ENCODE measurements at places on chromosomes 7 and 10.

DNA sequence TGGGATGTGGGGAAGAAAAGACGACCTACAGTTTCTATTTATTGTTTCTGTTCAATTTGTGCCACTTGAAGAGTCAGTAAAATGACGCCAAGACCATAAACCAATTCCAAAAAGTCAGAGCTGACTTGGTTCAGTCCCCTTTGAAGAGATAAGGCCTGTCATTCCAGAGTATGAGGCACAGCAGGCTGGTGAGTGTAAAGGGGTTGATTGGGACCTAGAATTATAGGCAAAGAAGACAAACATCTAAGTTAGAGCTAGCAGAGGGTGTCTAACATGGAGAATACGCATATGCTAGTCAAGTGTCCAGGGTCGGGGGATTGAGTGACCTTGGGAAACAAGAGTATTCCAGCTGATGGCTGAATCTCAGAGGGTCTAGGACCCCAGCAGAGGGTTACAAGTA, 23.6 kb downstream of the NRP1 start:
- DNase-seq: no peak

DNA sequence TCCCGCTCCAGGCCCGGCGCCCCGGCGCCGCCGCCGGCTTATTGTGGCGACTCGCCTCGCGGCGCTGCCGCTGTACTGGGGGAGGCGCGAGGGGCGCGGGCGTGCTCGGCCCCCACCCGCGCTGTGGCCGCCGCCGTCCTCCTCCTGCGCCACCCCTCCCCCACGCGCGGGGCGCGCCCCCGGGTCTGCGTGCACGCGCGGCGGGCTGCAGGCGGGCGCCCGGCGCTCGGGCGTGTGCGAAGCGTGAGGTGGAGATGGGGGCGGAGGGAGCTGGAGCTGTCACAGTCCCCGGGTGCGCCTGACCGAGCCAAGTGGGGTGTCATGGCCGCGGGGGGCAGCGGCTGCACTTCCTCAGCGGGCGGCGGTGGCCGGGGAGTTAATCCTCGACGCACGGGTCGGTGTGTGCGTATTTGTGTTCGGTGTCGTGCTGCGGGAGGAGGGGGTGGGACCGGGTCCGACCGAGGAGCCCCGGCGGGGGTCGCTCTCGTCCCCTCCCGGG, 672 bp downstream of the LCOR start:
- DNase-seq: peak; percentile 84

DNA sequence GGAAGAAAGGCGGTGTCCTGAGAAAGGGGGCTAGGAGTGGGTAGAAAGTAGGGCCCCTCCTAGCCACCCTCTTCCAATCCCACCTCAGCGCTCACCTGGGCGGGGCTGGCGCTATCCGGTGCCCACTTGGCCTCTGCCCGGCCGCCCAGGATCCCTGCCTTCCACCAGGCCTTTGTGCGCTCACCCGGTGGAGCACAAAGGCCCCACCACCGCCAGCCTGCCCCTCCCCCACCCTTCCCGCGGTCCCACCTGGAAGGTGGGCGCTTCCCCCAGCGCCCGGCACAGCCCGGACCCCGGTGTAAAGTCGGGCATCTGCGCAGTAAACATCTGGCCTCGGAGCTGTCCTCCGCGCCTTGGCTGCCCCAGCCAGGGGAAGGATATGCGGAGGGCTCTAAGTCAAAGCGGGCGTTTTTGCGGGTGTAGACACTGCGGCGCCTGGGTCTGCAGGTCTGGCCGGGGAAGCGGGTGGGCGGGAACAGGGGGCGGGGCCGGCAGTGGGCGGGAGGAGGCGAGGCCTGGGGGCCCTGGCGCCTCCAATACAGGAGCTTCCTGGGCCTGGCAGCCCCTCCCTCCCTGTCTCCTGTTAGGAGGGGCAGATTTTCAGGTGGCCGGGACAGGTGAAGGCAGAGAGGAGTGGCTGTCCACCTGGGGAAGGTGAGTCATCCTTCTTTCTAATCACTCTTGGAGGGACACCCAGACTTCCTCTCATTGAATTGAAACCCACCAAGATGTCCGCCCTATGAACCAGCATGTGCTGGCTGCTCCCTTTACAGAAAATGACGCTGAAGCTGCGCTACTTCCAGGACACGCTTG, 49.3 kb downstream of the PNLIPRP2 start:
- no peak for DNase-seq

DNA sequence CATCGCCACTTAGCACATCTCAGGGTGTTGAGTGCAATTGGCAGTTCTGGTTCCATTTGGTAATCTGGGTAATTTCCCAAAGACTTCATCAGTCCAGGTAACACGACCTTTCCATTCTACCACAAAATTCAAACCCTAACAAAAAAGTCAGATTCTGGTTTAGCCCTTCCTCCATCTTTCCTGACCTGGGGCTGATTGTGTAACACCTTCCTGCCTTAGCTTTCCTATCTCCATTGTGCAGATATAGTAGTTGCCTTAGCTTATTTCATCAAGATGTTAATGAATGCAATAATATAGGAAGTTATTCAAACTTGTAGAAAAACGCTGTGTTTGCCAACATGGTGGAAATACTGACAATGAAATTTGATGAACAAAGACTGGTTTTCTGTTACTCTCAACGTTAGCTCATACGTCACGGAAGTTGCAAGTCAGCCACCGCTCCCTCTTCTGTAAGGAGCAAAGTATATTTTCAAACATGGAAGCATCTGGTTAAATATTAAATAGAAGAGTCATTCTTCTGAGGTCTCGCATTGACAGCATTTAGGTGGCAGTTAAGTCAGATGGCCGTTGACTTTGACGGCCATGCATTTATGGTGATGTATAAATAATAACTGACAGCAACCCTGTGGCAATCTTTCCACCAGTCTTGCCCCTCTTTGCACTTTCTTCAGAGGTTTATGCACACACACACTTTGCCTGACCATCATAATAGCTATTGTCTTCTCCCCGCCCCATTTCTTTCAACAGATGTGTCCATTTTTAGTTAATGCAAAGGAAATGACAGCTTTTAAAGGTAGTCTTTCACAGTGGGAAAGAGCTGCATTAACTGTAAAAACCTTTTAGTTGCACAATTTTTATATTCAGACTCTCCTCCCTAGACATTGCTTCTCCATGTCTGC, 205.1 kb upstream of the BMPER start:
- DNase-seq: no peak

DNA sequence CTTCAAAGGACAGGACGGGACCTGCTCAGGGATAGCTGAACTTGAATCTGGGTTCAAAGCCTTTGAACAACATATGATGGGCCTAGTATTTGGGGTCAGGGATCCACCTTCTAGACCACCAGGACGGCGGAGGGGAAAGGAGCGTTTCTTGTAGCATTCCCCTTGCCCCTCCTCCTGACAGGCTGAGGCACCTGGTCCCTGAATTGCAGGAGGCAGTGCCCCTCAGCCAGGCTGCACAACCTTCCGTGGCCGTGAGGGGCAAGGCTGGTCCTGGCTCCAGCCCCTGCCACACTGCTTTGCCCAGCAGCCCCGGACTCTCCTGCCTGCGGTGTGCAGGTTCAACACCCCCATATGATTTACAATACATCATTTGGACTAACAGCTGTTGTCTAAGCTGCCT, 58.1 kb downstream of the INSIG1 start:
- no peak for DNase-seq

DNA sequence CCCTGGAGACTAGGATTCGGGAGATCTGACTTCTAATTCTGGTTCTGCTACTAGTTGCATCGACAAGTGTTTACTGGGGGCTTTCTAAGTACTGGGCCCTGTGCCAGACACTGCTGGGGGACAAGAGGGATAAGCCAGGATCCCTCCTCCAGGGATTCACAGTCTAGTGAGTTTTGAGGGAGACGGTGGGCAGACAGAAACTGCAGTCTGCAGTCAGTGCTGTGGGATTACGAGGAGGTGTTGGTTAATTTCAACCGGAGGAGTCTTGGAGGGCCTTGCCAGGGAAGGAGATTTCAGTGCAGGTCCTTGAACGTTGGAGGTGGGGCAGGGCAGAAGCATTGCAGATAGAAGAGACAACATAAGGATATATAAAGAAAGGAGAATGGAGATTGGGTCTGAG, 3.5 kb upstream of the KCNH2 start:
- DNase-seq: no peak

All from Kasumi-1 (cell line).